Fibroblast of skin of back (primary cell): ENCODE measurements at places on chromosomes 4 and X.

GRCh38 chr4:73608689-73609594 lies 11.3 kb downstream of the RASSF6 start:
- no peak for DNase-seq

- no peak for DNase-seq
Measured at GRCh38 chrX:38379088-38379487, 26.7 kb downstream of the OTC start.

- no peak for DNase-seq
Measured at GRCh38 chr4:41373221-41373620, 116.5 kb downstream of the UCHL1 start.

- DNase-seq: no peak
Measured at GRCh38 chrX:24203072-24203808, 53.7 kb downstream of the ZFX start.

DNA sequence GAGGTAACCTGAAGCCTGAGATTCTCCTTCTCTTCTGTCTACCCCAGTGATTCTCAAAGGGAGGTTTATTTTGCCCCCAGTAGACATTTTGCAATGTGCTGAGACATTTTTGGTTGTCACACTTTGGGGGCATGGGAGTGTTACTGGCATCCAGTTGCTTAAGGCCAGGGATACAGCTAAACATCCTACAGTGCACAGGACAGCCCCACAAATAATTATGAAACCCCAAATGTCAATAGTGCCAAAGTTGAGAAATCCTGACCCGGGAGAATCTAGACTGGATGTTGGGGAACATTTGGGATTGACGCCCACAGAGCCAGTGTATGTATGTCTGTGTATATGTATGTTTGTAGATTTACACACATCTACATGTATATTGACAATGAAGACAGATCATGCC lies 13.2 kb downstream of the MID1 start:
- no peak for DNase-seq
